ENCODE measurements at places on chromosomes 6 and 20.
A peak's percentile ranks its signal among the peaks of the same experiment; 100 is the strongest.

DNA sequence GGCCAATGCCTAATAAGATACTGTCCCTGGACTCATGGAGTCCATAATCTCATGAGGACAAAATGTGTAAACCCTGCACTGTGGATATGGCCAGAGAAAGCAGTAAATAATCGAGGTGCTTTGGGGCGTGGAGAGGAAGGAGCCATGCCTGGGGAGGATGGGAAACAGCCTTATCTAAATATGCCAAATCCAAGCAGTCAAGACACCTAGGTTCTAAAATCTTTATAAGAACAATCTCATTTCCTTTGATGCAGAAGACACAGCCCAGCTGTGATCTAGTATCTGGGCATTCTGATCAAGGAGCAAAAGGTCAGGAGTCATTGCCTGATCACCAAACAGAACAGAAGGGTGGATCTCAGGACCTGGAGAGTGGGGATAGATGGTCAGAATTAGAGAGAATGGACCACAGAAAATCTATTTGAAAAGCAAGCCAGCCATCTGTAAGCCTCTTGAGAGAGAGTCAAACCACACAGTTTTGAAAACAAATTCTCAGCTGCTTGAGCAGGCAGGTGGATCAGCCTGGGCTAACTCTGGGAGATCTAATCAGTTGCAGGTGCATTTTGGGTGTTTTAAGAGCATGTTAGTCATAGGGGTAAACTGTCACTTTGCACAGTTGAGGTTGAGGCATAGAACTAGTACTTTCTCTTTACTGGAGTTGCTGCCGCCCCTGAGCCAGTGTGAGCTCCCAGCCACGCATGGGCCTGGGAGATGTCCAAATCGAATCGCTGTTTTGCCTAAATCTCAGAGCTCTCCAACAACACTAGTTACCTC lies 130.8 kb upstream of the TNFAIP3 start:
- peak; percentile 9 for DNase-seq

DNA sequence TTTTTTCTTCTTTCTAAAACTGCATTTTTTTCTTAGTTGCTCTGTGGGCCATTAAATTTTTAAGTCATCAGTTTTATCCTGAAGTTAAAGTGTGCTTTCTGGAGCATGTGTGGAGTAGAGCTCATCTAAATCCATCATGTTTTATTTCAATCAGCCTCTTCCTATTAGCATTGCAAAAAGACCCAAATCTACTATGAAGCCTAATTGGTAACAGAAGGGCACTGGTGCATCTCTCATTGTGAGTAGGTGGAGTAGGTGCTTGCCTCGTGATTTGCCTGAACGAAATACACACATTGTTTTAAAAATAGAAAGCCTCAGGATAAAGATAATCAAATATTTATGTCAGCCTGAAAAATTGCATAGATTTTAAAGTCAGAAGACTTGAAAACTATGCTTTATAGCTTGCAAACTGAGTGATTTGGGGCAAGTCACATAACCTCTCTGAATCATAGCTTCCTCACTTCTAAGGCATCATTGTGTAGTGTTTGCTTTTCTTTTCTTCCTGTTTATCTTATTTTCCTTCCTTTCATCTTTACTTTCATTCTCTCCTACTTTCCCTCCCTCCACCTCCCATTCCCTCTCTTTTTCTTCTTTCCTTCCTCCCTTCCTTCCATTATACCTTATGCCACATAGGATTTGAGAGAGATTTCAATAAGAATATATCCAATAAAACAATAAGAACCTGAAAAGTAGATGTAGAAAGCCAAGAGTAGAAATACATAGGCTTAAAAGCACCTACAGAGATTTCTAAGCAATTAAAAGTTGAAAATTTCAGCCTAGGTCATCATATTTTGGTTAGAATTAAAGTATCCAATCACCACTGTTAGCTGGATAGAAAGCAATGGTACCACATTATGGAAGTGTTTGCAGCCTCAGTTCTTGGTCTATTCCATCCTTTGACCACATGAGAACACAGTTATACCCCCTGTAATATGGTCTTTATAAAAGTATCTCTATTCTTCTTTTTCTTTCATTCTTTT lies 49.6 kb upstream of the RNF146 start:
- no peak for DNase-seq

- DNase-seq = no peak
Measured at GRCh38 chr6:3285049-3285639, 26.4 kb downstream of the PSMG4 start.

DNA sequence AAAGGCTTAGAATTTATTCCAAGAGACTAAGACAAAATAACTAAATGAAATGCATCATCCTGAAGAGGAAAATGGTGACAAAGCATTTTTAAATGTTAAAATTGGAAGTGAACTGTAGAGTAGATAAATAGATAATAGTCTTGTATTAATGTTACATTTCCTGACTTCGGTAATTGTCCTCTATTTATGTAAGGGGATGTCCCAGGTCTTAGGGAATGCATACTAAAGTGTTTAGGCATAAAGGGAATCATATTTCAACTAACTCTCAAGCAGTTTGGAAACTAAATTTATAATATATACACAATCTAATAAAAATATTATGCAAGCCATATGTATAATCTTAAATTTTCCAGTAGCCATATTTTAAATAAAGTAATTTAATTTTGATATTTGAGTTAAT lies 159.3 kb downstream of the WDR27 start:
- no peak for DNase-seq

- DNase-seq = no peak
Measured at GRCh38 chr20:23047738-23048214, 1.7 kb downstream of the THBD start.

DNA sequence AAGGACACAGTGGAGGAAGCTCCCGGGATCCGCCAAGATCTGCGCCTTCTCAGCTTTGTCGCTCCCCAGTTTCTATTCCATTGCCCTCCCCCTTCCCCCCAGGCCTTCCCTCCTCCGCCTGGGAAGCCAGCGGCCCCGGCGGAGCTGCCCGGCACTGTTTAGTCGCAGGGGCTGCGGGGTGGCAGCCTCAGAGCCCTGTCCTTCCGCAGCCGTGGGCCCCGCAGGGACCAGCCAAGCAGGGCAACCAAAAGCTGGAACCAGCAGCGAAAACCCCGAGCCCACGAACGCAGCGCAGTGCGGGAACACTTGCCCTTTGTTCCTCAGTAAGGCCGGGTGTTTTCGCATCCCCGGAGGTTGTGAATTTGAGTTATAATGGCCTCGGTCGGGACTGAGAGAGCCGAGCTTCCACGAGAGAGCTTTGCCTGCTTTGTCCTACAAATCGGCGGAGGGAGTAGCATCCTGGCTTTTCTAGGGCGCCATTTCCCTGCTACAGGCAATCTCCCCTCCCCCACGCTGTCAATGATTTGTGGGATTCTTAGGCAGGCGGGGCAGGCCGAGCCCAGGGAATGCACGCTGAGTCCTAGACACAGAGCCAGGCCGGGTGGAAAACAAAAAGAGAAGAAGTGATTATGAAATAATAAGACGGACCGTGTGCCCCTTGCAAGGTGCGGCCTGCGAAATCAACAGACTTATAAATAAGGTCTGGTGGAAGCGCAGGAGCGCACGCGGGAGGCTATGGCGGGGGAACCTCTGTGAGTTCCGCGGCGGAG lies 4.0 kb upstream of the TUBB2B start:
- no peak for DNase-seq

DNA sequence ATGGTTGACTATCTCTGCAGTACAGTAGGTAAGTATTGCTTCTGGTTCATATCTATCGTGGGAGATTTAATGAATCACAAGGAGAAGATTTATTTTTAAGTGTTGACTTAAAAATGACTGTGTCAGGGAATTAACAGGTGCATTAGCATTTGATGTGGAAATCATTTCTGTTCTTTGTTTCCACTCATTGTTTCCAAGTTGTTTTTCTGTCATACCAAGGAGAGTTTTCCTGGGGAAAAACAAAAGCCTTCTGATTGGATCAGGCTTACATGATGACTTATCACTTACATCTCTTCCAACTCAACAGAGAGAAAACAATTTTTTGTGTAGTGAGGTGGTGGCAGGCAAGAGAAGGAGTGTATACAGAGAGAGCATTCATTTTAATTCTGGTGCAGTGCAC lies 686.4 kb downstream of the HTR1B start:
- DNase-seq = no peak

GRCh38 chr6:43939281-43940070 lies 169.5 kb downstream of the VEGFA start:
- no peak for DNase-seq

DNA sequence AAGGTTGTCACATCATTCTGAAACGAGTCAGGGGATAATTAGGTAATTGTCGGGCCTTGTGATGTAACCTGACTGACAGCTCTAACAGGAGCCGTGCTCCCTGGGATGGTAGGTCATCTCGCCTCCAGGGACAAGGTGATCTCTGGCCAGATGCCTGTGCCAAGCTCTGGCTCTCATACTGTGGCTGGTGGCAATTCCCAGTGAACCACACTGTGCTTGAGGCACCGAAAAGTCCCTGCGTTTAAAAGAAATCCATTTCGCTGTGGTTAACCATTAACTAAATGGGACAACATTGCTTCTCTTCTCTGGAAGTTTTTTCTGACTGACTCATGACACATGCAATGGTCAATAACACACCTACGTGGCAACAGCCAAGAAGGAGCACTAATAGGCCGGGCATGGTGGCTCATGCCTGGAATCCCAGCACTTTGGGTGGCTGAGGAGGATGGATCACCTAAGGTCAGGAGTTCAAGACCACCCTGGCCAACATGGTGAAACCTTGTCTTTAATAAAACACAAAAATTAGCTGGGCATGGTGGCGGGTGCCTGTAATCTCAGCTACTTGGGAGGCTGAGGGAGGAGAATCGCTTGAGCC lies 669.2 kb downstream of the PRKN start:
- DNase-seq = no peak

- no peak for DNase-seq
Measured at GRCh38 chr20:47857187-47857568, 71.9 kb upstream of the SULF2 start.

GRCh38 chr6:679282-679681 lies 13.7 kb downstream of the EXOC2 start:
- no peak for DNase-seq

DNA sequence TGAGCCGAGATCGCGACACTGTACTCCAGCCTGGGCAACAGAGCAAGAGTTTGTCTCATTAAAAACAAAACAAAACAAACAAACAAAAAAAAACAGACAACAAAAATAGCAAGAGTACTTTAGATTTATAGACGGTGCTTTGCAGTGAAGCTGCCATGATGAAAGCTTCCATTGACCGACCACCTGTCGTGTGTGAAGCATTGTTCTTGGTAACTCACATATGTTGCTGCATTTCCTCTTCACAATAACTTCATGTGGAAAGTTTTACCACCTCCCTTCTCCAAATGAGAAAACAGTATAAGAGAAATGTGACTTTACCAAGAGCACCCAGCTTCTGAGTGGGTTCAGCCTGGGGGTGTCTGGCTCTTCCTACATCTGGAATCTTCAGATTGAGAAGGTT lies 56.4 kb upstream of the PTGIS start:
- no peak for DNase-seq

- DNase-seq = no peak
Measured at GRCh38 chr6:167580619-167580911, 246.1 kb upstream of the AFDN start.

DNA sequence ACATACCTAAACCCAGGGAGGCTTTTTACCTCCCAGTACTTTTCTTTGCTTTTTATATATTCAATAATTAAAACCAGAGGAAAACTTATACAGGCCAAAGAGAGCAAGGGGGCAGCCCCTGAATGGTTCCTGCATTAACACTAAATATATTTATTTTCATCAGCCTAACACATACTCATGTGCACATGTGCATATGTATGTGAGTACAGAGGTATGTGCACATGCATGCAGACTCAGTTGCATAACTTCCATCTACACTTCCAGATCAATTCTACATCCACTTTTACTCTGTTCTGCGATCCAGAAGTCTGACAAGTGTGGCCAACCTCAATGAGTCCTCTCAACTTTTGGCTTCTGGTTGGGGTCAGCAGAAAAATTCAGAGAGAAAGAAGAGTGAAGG lies 794.2 kb downstream of the DHX35 start:
- DNase-seq = no peak

GRCh38 chr20:53425481-53425880 lies 168.2 kb downstream of the ZNF217 start:
- no peak for DNase-seq
